ENCODE measurements at places on chromosomes 5 and 9.

GRCh38 chr5:164336276-164336675 lies 830.9 kb downstream of the MAT2B start:
- DNase-seq = no peak

- DNase-seq = no peak
Measured at GRCh38 chr5:133523013-133523658, 89.2 kb downstream of the FSTL4 start.

DNA sequence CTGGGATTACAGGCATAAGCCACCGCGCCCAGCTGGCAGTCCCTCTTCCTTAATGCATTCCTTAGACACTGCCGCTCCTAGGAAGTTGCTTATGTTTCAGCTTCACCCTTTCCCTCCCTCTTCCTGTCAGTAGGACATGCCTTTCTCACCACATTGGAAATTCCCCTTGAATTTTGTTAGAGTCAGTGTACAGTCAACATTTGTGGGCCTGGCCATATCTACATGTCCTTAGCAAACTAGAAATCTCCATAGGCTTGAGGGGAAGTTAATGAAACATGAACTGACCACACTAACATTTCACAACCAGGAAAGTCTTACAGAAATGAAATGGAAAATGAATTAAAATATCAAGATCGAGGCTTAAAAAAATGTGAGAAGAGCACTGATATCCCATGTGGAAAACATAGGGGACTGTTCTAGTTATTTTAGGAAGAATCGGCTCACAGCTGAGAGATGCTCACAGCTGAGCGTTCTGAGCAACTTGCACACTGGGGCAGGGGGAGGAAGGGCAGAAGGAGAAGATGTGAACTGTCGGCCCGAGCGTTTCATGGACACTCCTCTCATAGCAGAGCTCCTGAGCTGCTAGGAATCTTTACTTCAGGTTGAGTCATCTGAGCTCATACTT lies 21.1 kb upstream of the LVRN start:
- DNase-seq = no peak

DNA sequence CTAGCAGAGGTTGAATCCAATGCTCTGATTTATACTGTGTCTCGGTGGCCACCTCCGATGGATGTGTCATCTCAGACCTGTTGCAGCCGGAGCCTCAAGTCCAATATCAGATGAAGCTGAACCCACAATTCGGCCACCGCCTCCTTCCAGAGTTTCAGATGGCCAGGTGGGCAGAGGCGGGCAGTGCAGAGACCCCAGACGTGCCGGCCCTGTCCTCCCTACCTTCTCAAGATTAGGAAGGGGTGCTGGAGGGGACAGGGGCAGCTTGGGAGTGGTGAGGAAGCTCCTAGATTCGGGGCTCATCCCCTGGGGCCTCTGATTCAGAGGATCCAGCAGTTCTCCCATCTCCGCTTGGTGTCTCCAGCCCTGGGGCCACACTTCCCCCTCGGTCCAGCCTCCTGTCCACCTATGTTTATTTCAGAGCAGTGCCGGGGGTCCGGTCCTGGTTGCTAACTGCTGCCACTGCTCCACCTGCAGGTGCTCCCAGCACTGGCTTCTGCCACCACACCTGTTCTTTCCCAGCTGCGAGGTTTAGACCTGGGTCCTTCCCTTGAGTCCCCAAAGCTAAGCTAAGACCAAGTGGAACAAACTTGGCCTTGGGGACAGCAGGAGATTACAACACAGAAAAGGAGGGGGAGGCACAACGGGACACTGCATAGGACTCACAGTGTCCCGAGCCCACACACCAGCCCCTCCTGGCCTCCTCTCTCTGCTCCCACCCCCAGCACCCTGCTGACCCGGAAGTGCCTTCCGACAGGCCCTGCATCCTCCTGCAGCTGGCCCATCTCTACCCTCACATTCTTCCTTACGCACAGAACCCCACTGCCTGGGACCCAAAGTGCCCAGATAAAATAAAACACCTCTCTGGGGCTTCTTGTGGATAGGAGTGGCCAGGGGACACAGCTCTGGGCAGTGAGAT lies 81.6 kb downstream of the NTNG2 start:
- DNase-seq = no peak

DNA sequence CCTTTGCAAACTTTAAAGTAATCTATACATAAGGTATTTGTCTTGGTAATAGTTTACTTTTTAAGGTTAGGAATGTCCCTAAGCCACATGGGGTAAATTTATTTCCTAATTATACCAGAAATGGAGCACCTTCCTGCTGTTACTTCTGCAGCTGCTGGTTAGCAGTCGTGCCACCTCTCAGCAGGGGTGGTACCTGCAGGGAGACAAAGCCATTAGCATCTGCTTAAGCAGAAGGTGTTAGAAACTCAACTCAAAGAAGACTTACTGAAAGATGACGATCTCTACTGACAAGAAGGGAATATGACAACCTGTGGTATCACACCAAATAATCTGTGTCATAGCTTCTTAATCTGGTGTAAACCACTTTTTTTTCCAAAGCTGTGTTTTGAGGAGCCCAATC lies 173.7 kb downstream of the BRINP1 start:
- no peak for DNase-seq
